Omental fat pad (tissue), 4 donors: ENCODE measurements at places on chromosomes 11 and 22.

DNA sequence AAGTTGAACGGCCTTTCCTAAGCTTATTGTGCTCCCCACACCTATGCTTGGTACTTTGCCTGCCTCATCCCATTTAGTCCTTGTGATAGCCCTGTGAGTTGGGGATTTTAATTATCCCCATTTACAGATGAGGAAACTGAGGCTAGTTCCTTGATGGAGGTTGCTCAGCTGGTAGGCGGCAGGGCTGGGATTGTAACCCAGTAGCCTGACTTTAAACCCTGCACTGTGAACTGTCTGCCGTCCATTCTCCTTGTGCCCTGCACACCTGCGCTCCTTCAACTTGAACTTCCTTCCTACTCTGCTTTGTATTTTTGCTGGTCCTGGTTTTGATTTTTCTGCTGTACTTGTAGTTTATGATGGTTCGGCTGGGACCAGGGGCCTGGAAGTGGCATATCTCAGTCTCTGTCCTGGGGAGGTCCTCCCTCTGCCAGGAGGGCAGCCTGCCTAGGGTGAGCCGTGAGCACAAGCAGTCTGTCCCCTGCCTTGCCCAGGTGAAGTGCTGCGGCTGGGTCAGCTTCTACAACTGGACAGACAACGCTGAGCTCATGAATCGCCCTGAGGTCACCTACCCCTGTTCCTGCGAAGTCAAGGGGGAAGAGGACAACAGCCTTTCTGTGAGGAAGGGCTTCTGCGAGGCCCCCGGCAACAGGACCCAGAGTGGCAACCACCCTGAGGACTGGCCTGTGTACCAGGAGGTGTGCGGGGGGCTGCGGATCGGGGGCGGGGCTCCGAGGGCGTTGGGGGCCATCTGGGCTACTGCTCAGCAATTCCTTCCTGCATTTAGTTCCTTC is 52.4 kb downstream of the CD82 start:
- no peak for DNase-seq

DNA sequence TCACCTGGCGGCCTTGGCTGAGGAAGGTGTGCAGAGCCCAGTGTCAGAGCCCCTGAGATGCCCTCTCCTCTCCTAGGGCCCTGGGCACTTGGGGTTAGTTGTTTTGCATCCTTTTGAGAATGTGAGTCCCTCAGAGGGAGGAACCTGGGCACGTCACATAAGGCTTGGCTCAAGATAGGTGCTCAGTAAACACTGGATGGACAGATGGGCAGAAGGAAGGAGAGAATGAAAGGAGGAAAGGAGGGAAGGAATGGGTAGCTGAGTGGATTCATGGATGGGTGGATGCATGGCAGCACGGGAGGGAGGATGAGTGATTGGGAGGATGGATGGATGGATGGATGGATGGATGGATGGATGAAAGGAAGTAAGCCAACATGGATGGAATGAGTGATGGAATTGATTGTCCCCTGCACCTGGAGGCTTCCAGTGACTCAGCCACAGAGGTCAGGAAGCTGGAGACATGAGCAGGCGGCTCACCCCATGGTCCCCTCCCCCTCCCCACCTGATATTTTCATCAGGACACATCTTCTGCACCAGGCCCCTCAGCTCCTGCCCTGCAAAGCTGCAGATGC is 62.2 kb downstream of the IGLL1 start:
- no peak for DNase-seq

DNA sequence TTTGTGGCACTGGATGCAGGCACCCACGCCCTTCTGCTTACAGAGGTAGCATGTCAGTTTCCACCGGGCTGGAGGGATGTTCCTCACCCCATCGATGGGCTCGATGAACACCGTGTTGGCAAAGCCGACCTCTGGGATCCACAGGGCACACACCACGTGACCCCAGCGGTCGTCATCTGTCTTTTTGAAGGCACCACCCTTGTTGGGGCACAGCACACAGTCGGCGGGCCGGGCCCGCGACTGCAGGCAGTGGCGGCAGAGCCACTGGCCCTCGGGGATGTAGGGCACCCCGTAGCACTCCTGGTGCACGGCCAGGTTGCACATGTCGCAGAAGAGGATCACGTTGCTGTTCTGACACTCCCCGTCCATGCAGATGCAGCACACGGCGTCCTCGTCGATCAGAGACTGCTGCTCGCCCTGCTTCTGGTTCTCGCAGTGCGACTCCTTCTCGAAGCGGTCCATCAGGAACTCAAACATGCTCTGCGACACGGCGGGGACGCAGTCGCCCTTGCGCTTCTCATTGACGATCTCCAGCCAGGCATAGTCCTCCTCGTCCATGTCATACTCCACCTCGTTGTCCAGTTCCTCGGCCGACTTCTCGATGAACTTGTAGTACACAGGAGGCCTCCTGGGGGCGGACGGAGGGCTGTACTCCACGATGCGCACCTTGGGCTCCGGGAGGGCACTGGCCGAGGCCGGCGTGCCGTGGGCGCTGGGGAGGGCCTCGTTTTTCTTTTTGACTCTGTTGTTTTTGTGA is 4.2 kb downstream of the BRD1 start:
- DNase-seq, result no peak

GRCh38 chr11:34051349-34052035 is at the start of gene CAPRIN1:
TSS of gene CAPRIN1 (plus strand) at chr11:34051731. CDS start at chr11:34052421, 690 bp downstream.
- no peak for DNase-seq

GRCh38 chr11:112835591-112836255 is 125.5 kb upstream of the NCAM1 start:
- DNase-seq, result no peak

DNA sequence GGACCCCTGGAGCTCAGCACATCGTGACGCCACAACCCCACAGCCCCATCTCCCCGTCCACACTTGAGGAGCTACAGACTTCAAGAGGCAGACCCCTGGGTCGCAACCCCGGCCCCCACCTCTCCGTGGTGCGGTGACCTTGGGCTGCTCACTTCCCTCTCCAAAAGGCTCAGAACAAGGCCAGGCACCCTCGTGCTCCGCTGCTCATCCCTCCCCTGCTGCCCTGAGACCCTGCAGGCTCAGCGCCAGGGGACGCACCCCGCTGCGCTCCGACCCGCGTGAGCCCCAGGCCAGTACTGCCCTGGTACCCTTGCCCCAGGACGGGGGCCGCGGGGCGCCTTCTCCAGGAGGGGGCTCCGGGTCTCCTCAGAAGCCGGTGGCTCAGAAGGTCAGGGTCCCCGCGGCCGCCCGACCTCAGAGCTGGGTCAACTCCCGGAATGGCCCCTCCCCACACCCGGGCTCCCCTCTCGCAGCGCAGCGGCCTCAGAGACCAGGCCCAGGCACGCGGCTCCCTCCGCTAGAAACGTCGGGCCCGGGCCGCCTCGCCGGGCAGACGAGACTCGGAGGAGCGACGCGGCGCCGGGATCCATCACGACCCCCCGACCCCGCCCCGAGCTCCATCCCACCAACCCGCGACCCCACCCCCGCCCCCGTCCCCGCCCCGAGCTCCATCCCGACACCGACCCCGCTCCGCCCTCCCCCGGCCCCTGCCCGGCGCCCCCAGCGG is 563 bp downstream of the GATD1 start:
- DNase-seq, result no peak

- DNase-seq, result no peak
These were observed 20.0 kb downstream of the MMP7 start for GRCh38 chr11:102510439-102511135.

DNA sequence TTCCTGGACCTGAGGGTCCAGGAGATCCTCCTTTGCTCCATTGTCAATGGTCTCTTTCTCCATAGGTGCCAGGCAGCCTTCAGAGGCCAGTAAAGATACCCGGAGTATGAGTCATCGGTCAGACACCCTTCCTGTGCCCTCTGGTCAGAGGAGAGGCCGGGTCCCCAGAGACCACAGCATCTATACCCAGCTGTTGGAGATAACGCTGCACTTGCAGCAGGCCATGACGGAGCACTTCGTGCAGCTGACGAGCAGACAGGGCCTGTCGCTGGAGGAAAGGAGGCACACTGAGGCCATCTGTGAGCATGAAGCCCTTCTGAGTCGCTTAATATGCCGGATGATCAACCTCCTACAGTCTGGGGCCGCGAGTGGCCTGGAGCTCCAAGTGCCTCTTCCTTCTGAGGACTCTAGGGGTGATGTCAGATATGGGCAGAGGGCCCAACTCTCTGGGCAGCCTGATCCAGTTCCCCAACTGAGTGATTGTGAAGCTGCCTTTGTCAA is at the start of gene ACCSL:
Gene ACCSL (plus strand): TSS at position 51 of the 501 bp plus-strand sequence. CDS start 56 bp downstream, at position 107.
- DNase-seq, result no peak

DNA sequence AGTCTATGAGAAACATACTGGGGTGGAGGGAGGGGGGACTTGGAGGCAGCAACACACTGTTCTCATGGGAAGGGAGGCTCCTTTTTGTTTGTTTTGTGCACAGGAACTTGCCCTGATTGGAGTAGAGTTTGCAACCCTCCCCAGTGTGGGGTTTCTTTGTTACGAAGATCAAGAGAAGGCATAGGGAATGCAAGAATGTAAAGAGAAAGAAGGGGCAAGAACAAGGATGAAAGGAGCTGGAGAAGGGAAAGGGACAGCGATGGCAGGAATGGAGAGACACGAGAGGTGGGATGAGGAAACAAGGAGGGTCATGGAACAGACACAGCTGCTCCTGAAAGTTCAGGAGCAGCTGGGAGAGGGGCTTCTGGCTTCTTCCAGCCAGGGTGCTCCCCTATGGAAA is 611.7 kb downstream of the NTM start:
- DNase-seq, result no peak

- DNase-seq, result no peak
These were observed 136.9 kb upstream of the ZC3H12C start for GRCh38 chr11:109956124-109956793.

DNA sequence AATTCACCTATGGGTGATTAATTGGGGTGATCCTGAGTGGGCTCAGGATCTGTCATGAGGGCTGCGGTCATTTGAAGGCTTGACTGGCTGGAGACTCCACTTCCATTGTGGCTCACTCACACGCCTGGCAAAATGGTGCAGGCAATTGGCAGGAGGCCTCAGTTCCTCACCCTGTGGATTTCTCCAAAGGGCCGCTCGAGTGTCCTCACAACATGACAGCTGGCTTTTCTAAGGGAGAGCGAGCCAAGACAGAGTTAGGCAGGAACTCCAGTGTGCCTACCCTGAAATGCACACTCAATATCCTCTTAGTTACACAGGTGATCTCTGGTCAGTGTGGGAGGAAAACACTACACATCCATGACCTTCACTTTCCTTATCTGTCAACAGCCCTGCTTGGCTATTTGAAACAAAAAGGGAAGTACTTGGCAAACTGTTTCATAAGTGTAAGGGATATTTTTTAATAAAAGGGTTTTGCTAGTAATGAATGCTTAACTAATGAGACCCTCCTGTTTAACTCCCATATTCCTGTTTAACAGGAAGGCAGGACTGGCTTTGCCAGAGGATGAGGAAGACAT is 25.7 kb downstream of the OSBP2 start:
- DNase-seq, result no peak

GRCh38 chr11:117950993-117951961 is 22.1 kb upstream of the TMPRSS13 start:
- DNase-seq, result no peak

GRCh38 chr11:2670541-2671100 is 29.2 kb downstream of the KCNQ1OT1 start:
- no peak for DNase-seq
